ENCODE measurements at places on chromosomes 6 and 20.
A peak's percentile ranks its signal among the peaks of the same experiment; 100 is the strongest.

DNA sequence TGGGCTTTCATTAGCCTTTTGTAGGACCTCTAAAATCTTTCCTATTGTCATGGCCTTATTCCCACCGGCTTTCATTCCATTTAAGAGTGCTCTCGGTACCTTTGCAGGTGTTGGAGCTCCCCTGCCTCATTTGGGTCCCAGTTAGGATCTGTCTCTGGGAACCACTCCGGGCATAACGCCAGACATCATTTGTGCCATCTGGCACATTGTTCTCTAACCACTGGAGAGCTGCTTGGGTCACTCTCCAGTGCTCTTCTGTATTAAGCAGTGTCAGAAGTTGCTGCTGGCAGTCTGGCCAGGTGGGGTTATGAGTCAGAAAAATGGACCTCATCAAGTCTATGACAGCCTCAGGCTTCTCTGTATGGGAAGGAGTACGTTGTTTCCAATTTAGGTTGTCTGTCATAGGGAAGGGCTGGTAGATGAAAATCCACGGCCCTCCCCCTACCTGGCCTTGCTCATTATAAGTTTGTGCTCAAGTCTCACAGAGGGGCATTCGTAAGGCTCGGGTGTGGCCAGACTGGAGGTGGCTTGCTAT, 62.9 kb upstream of the MOCS1 start:
- DNase-seq, result no peak

- DNase-seq, result no peak
These were observed 13.1 kb downstream of the STMN3 start for GRCh38 chr20:63640086-63640485.

DNA sequence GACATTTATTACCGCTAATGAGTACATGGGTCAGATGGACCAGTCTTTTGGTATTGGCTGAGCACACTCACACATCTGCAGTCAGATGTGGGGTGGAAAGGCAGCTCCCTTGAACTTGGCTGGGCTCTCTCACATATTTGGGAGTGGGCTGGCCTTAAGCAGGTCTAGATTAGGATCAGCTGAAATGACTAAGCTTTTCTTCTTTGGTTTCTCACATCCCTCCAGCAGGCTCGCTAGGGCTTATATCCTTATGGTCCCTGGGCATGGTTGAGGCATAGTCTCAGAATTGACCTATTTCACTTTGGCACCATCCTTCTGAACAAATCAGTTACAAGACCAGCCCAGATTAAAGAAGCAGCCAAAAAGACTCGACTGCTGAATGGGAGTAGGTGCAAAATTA, 14.4 kb upstream of the PLCB1 start:
- DNase-seq, result no peak

GRCh38 chr20:51461306-51461705, 81.2 kb downstream of the NFATC2 start:
- DNase-seq, result no peak

- DNase-seq, result no peak
These were observed 114.8 kb upstream of the CD93 start for GRCh38 chr20:23200914-23201313.

GRCh38 chr6:125906158-125906998, 50.2 kb upstream of the HINT3 start:
- peak; percentile 62 for DNase-seq

- DNase-seq, result no peak
These were observed 29.1 kb downstream of the HLA-DPB1 start for GRCh38 chr6:33104887-33105286.

- peak; percentile 42 for DNase-seq
These were observed 159.7 kb upstream of the RPS6KA2 start for GRCh38 chr6:166786704-166787293.

GRCh38 chr6:18406955-18407749, 20.0 kb downstream of the RNF144B start:
- no peak for DNase-seq

- no peak for DNase-seq
These were observed 17.9 kb upstream of the ZBTB2 start for GRCh38 chr6:151409260-151409659.

DNA sequence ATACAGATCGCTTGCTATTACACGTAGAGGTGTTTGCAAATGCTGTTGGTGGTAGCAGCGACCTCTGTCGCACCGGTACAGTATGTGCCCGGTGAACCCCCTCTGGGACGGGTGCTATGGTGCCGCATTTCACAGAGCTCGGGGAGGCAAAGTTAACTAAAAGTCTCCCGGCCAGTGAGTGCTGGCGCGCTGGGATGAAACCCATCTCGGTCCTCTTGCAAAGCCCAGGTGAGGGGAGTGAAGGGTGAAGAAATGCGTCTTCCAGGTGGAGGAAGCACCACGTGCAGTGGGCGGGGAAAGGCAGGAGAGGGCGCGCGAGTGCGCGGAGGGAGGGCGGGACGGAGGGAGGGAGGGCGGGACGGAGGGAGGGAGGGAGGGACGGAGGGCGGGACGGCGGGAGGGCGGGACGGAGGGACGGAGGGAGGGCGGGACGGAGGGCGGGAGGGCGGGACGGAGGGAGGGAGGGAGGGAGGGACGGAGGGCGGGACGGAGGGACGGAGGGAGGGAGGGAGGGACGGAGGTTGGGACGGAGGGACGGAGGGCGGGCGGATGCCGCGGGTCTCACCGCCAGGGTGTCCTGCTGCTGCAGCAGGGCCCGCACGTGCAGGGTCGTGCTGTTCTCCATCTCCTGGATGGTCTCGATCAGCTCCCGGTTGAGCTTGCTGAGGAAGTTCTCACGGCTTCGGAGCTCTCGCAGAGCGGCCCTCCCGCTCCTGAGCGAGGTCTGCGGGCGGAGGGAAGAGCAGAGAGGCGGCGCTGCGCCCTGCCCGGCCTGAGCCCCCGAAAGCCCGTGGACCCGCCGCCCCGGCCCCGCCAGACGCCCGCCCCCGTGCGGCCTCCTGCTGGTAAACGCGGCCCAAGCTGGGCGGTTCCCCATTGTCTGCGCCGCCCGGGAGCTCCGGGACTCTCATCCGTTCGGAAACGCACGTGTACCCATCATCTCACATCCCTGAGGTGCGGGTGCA, 11.7 kb downstream of the C20orf96 start:
- DNase-seq, result no peak

GRCh38 chr6:18264923-18265377, 620 bp upstream of the DEK start:
- DNase-seq, result no peak

- no peak for DNase-seq
These were observed 365.3 kb upstream of the OPRM1 start for GRCh38 chr6:153673750-153674149.

GRCh38 chr20:18666803-18667415, 79.1 kb downstream of the DTD1 start:
- DNase-seq, result no peak

GRCh38 chr20:56017560-56017959, 12.2 kb upstream of the CBLN4 start:
- no peak for DNase-seq

- DNase-seq, result no peak
These were observed 480.2 kb upstream of the RNF217 start for GRCh38 chr6:124482071-124482491.

GRCh38 chr6:4925580-4925979, 78.3 kb downstream of the RPP40 start:
- no peak for DNase-seq

DNA sequence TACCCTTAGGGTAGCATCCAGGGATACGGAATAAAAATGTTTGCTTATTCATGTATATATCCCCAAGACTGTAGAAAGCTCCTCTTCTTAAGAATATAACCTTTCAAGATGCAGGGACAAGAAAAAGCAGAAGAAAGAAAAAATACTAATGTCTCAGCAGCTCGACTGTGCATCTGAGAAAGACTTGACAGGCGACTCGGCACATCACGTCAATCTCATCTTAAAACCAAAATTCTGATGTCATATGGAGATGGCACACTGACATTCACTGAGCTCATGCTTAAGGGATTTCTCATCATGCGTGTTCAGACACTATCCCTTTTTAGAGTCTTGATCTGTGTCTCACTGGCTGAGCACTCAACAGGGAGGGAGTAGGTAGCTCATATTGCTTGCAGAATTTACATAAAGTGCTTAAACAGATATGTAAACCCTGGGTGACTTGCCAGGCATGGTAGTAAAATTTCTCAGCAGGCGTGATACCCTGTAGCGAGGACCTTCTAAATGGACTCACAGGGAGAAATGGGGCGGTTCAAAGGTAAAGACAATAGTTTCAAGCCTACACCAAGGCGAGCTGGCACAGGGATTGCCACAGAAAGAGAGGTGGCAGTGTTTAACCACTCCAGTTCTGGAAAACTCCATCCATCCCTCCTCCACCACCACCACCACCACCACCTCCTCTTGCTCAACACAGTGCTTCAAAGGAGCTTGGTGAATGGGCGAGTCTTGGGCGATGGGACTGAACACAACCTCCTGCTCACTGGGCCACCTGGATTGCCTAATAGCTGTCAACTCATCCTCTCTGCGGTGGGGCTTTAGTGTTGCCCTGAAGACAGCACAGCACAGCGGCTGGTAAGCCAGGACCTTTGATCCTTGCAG, 330.5 kb downstream of the TFAP2A start:
- no peak for DNase-seq

GRCh38 chr6:105873211-105873704, 212.9 kb upstream of the PRDM1 start:
- DNase-seq, result no peak

GRCh38 chr20:56420028-56420427, 8.0 kb downstream of the CASS4 start:
- DNase-seq, result no peak

- DNase-seq, result no peak
These were observed 512.2 kb downstream of the CD109 start for GRCh38 chr6:74208239-74208638.

GRCh38 chr6:108113557-108114519, 39.3 kb upstream of the OSTM1 start:
- no peak for DNase-seq

- DNase-seq, result no peak
These were observed 131.0 kb downstream of the DOK5 start for GRCh38 chr20:54606380-54606779.

DNA sequence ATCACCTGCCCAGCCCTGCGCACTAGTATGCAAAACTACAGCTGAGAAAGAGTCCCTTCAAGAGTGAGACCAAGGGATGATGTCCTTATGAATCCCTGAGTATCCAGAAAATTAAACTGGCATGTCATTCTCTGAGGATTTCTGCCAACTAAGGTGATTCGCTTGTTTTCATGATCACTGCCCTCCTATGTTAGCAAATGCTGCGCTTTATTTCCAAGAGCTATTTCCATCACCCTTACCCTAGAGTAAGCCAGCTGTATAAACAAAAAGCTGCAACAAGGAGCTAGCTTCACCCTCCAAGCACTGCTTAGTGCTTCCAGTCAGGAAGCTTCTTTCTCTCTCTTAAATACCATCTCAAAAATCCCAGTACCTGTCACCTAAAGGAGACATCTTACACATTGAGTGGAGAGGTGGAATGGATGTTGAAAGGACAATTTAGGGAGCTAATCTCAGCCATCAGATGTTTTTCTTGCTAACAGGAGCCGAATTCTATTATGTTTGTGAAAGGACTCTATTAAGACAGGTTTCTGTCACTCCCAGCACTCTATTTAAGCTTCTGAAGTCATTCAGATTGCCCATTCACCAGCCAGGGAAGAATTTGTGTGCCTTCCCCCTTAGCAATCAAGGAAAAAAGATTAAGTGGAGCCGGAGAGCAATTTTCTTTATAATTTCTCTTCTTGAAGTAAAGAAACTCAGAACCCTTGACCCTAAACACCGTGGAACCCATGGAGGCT, 322.2 kb downstream of the NRN1 start:
- no peak for DNase-seq

DNA sequence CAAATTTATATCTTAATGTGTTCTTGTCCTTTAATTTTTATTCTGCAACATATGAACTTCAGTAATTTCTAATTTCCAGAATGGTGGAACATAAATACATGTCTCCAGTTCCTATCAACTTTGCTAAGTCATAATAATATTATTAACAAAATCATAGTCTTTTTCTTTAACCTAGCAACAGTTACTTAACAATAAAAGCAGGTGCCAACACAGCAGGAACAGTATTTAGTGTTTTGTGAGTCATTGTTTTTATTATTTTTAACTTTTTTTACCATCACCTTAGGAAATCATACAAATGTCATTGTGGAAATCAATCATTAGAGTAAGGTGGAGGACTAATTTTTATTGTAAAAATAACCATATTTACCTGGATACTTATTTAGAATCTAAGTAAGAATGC, 133.5 kb downstream of the PLCB1 start:
- DNase-seq, result no peak

GRCh38 chr6:134162932-134163331, 110.5 kb upstream of the SLC2A12 start:
- no peak for DNase-seq

GRCh38 chr6:39411465-39411864, 89.0 kb upstream of the KCNK16 start:
- no peak for DNase-seq

DNA sequence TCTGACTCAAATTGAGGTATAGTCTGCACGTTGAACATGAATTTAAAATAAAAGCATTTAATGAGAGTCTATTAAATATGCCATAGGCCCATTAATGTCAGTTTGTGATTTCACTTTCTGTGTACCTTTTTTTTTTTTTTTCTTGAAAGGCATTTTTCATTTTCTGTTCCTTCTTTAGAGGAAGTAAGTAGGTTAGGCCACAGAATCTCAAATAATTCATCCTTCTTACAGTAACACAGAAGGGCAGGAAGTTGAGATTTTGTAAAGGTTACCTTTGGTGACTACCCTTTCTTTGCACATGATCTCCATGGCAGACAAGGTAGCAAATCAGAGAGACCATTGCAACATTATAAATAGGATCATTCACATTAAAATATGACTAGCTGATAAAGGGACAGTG, 9.6 kb downstream of the L3MBTL3 start:
- DNase-seq, result no peak

- DNase-seq, result no peak
These were observed 261.9 kb downstream of the PHF3 start for GRCh38 chr6:63897459-63897858.

DNA sequence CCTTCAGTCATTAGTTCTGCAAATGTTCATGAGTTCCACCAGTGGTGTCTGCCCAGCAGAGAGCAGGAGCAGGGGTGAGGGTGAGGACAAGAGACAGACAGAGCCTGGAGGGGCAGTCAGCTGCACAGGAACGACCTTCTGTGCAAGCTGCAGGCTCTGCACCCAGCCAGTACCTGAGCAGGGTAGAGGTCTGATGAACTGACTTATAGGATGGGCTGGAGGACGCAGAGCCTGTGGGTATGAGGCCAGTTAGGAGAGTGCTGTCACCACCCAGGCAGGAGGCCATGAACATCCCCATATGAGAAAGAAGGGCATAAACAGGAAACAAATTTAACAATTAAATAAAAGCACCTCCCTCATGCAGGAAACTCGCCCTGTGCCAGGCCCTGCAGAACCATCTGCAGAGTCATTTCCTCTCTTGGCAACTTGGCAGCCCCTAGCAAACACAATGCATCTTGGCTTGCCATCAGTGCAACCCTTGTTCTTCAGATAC, 17.9 kb downstream of the C6orf15 start:
- DNase-seq, result peak; percentile 14

- no peak for DNase-seq
These were observed 260.0 kb downstream of the MMUT start for GRCh38 chr6:49202924-49203536.

- DNase-seq, result no peak
These were observed 79.0 kb downstream of the SH3BGRL2 start for GRCh38 chr6:79710127-79710526.

All from activated CD4-positive, alpha-beta T cell treated with anti-CD3 and anti-CD28 coated beads for 4 hours (primary cell).